ENCODE measurements at places on chromosomes 12 and 14.
A peak's percentile ranks its signal among the peaks of the same experiment; 100 is the strongest.

DNA sequence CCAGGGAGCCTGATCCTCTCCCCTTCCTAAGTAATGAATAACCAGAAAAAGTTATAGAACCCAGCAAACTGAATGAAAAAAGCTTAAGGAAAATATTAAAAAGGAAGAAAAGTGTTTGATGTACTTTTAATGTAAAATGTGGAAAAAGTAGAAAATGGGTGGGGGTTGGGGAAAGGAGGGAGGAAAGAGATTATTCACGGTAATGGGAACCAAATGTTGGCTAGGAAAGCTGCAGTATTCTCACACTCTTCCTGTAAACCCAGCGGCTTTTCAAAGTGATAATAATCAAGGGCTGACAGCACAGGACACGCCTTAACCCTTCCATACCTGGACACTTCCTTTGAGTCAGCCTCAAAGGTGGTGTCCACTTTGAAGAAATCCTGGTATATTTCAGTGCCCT is 139.2 kb downstream of the TGFB3 start:
- no peak for DNase-seq

DNA sequence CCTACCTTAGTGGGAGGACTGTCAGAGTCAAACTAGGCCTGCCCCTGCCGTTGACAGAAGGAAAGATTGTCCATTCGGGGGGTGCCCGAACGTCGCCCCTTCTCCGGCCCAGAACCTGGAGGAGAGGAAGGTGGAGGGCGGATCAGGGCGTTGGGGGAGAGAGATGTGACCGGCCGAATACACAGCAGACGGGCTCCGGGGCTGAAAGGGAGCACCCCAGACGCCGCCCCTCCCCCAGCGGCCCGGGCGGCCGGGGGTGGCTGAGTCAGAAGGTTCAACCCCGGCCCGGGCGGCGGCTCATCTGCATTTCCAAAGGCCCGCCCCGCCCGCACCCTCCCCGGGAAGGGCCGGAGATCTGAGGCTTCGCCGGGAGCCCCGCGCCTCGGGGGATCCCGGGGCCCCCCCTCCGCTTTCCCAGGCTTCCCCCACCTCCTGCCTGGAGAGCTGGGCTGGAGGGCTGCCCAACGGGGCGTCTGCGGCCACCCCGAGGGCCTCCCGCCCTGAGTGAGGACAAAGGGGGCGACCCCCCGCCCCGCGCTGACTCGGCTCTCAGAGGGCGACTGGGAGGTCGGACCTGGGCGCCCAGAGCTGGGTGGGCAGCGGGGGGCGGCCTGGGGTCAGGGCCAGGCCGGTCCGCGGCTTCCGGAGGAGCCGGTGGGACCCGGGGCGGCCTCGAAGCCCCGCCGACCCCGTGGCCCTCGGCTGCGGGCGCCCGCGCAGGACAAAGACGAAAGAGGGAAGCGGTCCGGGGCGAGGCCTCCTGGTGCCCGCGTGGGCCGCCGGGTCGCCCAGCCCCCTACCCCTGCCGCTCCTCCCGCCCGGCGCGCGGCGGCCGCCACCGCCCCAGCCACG is 3.7 kb upstream of the SETD1B start:
- DNase-seq = no peak

DNA sequence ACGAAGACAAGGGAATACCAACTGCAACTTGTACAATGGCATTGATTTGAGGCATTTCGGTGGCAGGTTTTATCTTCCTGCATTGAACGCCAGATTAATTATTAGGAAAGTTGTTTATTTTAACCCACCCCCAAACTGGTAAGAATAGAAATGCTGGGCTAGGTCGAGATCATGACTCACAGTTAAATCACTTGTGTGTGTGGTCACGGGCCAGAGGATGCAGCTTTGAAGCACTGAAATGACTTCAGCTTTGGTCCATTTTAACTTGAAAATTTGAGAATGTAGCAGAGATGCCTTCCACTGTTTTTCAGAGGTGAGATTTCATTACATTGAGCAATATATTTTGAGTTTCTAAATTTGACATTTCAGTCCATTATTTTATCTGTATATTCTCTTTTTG is 23.6 kb upstream of the KCNH3 start:
- DNase-seq = no peak

- DNase-seq = no peak
These were observed 238.6 kb downstream of the ZFP36L1 start for GRCh38 chr14:68554231-68554630.

DNA sequence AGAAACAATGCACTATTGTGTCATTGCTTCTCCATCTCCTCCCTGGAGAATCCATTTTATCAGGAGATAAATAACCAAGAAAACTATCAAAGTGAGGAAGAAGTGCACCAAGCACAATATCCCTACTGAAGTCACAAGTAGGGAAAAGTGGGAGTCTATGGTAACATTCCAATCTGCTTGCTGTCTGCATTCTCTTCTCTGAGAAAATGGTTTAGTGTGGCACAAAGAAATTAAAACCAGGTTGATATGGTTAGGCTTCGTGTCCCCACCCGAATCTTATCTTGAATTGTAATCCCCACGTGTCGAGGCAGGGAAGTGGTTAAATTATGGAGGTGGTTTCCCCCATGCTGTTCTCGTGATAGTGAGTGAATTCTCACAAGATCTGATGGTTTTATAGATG is 209.7 kb downstream of the PRKD1 start:
- no peak for DNase-seq

GRCh38 chr12:9198012-9198411 is 10.2 kb downstream of the PZP start:
- no peak for DNase-seq

GRCh38 chr12:111417784-111418593 is 12.3 kb downstream of the SH2B3 start:
- no peak for DNase-seq

GRCh38 chr14:90272523-90272922 is 16.2 kb downstream of the PSMC1 start:
- no peak for DNase-seq

GRCh38 chr12:128792398-128792797 is 31.4 kb downstream of the SLC15A4 start:
- DNase-seq = no peak

- DNase-seq = no peak
These were observed 90.1 kb upstream of the CPSF6 start for GRCh38 chr12:69149270-69149669.

DNA sequence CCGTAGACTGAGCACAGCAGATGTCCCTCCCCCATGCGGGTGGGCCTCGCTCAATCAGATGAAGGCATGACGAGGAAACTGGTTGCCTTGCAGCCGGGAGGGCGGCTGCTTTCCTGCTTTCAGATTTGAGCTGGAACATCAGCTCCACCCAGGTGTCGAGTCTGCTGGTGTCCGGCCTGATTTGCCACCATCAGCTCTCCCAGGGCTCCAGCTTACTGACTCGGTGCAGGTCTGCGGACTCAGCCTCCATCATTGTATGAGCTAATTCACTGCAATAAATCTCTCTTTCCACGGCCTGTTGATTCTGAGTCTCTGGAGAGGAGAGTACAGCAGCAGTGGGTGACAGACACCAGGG is 156.2 kb downstream of the KIF26A start:
- no peak for DNase-seq

DNA sequence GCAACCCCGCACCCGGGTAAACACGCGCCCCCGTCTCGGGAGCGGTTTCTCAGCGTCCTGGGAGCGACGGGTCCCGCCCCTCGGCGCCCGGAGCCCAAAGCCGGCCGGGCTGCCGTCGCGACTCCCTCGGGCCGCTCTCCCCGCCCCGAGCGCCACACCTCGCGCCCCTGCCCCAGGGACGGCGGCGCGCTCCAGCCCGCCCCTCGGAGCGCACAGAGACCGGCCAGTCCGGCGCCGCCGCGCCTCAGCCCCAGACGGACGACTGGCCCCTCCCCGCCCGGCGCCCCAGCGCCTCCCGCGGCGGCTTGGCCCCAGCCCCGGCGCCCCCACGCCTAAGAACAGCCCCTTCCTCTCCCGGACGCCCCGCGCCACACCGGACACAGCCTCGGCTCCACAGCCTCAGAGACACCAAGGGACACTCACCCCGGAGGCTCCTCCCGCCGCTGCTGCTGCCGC is 411 bp downstream of the BTBD7 start:
- DNase-seq = peak; percentile 49

DNA sequence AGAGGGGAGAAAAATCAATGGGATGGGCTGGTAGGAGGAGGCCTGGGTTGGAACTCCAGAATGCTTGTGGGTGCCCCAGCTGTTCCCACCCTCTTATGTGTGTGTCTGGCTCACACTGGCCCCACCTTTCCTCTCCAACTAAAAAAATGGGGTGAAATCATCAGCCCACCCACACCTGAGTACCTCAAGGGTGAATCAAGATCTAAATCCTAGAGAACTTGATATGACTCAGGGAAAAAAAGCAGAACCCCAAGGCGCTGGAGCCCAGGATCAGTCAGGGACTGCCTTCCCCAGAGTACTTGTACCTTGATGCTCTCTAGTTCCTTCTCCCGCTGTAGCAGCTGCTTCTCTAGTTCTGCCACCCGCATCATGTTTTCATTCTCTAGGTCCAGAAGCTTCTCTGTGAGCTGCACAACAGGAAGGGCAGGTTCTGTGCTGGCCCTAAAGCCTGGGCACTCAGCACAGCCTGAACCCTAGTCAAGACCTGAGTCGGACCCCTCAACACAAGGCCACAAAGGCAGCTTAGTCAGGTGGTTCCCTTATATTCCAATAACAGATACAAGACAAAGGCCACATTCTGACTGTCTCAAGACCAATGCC is 29.7 kb downstream of the PRPF40B start:
- DNase-seq = peak; percentile 23

DNA sequence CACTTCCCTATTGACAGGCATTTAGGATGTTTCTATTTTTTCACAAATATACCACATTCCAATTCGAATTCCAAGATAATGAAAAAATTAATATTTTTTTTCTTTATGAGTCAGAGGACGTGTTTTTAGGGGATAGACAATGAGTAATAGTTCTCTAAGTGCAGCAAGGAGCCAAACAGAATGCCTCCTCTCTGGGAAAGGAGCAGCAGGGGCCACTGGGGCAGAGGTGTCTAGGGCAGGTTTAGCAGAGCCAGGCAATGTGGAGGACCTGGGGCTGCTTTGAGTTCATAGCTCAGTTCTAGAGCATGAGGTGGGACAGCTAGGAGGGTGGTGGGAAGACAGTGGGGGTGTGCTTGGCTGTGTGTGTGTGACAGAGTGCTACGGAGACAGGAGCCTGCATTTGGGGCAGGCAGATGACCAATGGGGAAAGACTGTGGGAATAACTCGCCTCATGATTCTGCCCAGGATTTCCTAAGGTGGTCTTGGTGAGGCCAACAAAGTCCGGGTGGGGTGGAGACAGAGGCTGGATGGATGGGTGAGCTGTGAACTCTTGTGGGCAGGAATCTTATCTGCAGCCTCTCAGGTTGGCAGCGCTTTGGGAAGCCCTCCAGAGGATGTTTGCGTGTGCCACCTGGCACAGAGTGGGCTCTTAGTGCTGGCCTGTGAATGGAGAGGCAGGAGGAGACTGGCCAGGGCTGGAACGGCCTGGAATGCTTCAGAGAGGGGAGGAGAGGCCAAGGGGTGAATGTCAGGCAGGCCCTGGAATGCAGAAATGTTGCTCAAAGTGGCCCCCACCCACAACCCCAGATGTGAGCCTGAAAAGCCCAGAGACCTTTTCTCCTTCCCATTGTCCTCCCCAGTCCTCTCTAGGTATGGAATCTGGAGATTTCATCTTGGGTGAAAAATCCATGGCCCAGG is 2.4 kb upstream of the KRT7 start:
- DNase-seq = no peak

- no peak for DNase-seq
These were observed 51.8 kb downstream of the SCAF11 start for GRCh38 chr12:45938566-45938965.

DNA sequence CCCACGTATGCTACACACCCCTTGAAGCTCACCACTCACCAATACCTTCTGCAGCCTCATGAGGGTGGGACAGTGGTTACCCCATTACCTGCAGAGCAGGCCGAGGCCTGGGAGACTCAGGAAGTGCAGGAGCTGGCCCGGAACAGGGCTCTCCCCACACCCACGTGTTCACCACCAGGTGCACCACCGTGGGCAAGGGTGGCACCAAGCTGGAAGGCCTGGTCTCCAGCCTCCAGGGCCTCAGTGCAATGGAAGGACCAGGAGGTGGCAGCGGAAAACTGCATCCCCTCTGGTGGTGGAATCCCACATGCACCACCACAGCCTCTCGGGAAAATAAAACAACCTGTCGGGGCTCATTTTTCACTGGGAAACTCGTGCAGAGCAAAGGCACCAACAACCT is 36.4 kb downstream of the ITPK1 start:
- no peak for DNase-seq

- no peak for DNase-seq
These were observed 10.0 kb downstream of the FBXO33 start for GRCh38 chr14:39422243-39422642.

GRCh38 chr14:23034498-23035302 is at the start of gene PSMB5:
PSMB5 (minus strand) TSS chr14:23034900; CDS start chr14:23034881, 19 bp downstream.
- DNase-seq = peak; percentile 95

DNA sequence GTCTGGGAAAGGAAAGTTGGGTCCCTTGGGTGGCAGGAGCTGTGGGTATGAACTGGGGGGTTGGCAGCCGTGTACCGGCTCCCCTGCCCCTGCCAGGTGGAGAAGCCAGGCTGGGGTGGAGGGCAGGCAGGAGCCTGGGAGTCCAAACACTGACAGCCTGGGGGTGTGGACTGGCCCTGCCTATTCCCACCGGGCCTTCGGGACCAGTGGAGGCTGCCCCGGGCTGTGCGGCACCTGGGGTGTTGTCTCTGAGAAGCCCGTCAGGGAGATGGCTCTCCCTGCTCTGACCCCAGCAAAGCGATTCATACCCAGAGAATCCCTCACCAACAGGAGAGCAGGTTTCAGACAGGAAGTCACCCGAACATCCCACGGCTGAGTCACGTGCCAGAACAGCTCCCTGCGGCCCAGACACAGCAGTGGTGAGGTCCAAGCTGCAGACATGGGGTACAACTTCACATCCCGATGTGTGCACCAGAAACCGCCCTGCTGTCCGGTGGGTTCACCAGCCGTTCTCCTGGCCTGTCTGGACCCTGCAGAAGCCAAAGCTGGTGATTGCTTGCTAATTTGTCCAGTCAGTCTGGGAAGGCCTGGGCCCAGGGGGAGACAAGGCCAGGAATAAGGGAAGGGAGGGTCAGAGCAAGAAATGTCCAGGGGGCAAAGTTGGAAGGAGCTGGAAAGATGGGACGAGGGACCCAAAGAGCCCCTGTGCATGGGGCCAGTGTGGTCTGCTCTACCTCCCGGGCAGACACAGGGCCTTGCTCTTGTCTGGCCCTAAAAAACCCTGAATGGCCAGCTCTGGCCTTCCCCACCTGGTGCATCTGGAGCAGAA is 2.1 kb upstream of the GPR132 start:
- peak; percentile 72 for DNase-seq

- peak; percentile 71 for DNase-seq
These were observed 22.8 kb downstream of the COX8C start for GRCh38 chr14:93369713-93370266.
